ENCODE measurements at places on chromosomes 16 and 17.

GRCh38 chr16:53761962-53762703 lies 58.2 kb downstream of the FTO start:
- no peak for DNase-seq

GRCh38 chr17:41015454-41015853 lies 6.5 kb upstream of the KRTAP3-1 start:
- no peak for DNase-seq

DNA sequence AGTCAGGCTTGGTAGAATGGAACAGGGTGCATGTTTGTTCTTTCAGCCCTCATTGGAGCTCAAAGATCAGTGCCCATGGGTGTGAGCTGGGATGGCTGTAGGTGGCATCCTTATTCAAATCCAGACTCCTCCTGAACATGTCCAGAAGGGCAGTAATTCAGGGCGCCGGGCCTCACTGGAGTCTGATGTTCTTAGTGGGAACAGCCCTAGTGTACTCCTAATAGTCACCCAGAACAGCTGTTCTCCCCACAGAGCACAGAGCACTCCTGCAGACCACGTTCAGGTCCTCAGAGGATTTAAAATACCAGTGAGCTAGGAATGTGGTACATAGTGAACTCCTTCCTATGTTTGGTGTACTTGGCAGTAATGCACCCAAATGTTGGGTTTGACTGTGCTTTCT lies 96.2 kb downstream of the BANP start:
- no peak for DNase-seq

GRCh38 chr17:62562656-62563055 lies 64.8 kb upstream of the MRC2 start:
- DNase-seq: no peak

DNA sequence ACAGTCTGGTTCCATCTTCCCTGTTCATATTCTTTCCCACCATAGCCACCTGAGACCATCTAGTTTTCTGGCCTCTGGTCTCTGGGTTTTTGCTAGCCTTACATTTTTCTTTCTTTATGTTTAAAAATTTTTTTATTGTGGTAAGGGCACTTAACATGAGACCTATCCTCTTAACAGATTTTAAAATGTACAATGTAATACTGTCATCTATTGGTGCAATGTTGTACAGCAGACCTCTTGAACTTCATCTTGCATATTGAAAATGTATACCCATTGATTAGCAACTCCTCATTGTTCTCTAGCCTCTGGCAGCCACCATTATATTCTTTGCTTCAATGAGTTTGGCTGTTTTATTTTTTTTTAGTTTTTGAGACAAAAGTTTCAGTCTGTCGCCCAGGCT lies 39.2 kb downstream of the ITGAM start:
- DNase-seq: no peak

- DNase-seq: no peak
Observed at GRCh38 chr17:59418732-59419166, 87.3 kb downstream of the YPEL2 start.

DNA sequence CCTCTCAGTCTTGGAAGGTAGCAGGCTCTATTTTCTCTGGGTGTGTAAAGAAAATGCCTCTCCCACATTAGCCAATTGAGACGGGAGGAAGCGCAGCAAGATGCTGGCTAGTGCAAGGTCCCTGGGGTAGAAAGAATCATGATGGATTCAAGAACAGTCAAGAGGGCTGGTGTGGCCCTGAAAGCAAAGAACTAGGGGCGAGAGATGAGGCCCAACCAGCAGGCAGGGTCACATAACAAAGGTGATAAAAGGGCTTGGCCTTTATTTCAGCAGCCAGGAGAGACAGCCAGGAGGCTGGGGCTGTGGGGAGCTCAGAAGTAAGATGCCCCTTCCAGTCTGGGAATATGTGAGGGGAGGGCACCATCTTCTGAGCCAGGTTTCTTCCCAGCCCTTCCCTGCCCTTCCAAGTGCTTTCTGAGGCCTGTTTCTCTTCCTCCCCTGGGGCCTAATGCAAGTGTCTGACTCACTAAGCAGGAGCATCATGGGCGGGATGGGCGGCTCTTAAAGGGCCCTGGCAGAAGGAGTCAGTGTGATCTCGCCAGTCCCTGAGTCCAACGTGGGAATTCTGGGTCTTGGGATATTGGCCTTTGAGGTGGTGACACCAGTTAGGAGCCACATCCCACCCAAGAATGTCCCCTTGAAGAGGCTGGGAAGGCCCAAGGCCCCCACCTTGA lies 3.9 kb upstream of the NLRC5 start:
- DNase-seq: no peak

DNA sequence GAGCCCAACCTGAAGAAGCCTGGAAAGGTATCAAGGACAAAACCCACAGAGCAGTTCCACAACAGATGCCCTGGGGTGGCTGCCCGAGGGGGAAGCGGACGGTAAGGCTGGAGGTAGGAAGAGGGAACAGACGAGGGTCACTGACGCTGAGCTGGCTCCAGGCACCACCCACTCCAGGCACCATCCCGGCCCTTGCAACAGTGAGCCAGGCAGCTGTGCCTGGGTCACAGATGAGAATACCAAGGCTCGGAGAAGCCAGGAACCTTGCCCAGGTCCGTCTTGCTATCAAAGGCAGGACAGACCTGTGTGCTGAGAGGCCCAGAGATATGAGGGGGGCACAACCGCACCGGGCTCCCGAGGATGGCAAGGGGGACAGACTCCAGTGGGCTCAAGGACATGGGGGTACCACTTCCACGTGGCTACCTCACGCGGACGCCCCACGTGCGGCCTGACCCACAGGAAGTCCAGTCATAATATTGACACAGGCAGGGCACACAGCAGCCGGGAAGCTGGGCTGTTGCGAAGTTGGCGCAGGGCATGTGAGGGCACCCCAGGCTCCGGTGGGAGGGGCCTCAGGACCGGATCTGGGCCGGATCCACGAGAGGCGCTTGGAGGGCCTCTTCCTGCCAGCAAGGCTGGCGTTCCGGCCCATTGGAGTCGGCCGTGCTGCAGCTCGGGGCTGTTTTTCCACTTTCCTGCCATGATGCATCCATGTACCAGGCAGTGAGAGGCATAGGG lies 29.9 kb downstream of the PEMT start:
- no peak for DNase-seq

- DNase-seq: no peak
Observed at GRCh38 chr16:23071196-23072083, 77.8 kb downstream of the USP31 start.

DNA sequence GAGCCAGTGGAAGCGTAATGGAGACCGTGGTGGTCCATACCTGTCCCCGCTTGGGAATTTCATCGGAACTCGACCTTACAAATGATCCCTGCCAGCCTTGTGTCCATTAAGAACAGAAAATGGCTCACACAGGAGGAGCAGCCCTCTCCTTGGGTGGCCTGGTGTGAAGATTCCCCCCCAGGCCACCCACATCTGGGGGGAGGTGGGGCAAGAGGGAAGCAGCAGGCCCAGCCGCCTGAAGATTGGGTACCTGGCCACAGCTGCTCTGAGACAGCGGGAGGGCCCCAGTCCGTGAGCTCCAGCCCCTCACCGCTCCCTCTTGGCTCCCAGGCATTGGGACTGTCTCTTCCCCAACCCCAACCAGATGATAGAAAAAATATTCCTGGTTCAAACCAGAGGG lies 277.8 kb upstream of the FOXF1 start:
- DNase-seq: no peak

DNA sequence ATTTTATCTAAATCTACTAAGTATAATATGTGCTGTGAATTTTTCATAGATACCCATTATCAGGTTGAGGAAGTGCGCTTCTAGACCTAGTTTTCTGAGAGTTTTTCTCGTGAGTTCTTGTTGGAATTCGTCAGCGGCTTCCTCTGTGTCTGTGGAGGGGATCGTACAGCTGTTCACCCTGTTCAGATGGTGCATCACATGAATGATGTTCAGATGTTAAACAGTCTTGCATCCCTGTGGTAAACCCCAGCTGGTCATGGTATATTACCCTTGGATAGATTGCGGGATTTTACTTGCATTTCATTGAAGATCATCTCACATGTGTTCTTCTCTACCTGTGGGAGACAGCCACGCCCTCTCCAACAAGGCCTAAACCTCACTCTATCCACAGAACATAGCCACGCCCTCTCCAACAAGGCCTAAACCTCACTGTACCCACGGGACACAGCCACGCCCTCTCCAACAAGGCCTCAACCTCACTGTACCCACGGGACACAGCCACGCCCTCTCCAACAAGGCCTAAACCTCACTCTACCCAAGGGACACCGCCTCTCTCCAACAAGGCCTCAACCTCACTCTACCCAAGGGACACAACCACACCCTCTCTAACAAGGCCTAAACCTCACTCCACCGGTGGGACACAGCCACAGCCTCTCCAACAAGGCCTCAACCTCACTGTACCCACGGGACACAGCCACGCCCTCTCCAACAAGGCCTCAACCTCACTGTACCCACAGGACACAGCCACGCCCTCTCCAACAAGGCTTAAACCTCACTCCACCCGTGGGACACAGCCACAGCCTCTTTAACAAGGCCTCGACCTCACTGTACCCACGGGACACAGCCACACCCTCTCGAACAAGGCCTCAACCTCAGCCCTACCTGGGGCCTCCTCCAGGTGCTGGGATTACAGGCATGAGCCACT lies 180.2 kb upstream of the CHMP6 start:
- DNase-seq: peak; percentile 53

- DNase-seq: no peak
Observed at GRCh38 chr17:48544349-48545021, 424 bp downstream of the HOXB2 start.

DNA sequence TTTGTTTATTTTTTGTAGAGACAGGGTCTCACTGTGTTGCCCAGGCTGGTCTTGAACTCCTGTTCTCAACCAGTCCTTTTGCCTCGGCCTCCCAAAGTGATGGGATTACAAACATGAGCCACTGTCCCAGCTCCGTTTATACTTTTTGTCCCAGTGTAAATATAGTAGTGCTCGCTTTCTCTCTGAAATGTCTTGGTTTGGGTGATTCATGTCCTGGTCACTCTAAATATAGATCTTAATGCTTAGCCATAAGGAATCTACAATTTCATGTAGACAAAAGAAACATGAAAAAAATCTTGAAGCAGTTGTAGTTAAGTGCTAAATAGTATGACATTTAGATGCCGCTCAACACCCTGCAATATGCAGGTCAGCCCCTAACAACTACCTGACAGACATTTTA lies 126.9 kb downstream of the KATNIP start:
- DNase-seq: no peak

DNA sequence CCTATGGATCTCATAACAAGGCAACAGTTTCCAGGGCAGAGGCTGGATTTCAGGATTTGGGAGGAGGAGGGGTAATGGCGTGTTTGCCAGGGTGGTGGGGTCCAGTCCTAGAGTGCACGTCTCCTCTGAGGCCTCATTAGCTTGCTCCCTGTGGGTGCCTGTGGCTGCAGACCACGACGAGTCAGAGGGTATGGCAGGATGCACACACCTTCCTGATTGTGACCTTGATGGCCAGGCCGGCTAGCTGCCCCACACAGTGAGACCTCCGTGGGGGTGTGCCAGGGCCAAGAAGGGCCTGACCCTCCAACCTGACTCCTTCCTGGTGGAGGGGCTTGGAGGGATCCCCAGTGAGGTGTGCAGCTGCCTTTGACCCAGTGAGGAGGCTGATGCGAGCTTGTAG lies 4.0 kb upstream of the SMTNL2 start:
- DNase-seq: no peak

DNA sequence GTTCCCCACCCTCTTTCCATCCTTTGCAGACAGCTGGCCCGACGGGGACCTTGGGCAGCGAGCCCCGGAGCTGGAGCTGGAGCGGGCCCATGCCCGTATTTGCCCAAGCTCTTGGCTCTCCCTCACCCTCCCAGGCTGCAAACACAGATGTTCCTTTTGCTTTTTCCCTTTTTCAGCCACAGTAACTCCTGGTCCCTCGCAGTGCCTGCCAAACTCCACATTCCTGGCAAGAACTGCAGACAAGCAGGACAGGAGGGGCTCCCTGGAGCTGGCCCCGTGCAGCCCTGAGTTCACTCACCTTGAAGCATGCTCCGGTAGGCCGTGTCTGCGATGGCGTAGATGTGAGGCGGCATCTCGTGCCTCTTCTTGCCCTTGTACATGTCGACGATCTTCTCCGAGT lies 33.9 kb downstream of the MYH11 start:
- DNase-seq: no peak

- no peak for DNase-seq
Observed at GRCh38 chr17:73791631-73792030, 147.4 kb upstream of the SDK2 start.

DNA sequence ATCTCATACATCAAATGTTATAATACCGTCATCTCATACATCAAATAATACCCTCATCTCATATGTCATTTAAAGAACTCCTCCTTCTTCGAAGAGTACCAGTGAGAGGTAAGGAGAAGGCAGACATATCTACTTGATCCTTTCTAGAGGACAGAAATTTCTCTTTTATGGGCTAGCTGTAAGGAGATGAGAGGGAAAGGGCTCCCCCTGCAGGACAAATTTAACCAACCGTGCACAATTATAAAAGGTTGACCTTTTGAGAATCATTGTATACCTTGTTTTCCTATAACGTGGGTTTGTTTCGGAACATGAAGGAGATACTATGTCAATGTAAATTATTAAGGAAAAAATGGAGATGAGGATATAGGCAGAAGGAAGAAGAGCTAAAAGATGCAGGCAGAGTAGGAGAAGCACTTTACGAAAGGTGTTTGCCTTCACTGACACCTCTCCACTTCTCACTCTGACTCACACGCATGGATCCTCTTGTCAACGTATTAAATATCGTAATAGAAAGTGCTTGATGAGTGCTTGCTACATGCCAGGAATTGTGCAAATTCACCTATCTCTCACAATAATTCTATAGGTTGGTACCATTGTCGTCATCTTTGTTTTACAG lies 465.9 kb upstream of the ERCC4 start:
- DNase-seq: peak; percentile 39

- DNase-seq: no peak
Observed at GRCh38 chr16:3401719-3402397, 843 bp downstream of the ZNF174 start.

- DNase-seq: no peak
Observed at GRCh38 chr16:49075709-49076108, 205.9 kb downstream of the CBLN1 start.

- DNase-seq: no peak
Observed at GRCh38 chr16:87101903-87102302, 215.3 kb downstream of the C16orf95 start.

GRCh38 chr17:17818088-17818526 lies 18.7 kb downstream of the SREBF1 start:
- no peak for DNase-seq

GRCh38 chr17:17200831-17201230 lies 5.3 kb downstream of the PLD6 start:
- no peak for DNase-seq

- peak; percentile 56 for DNase-seq
Observed at GRCh38 chr16:74700438-74701225, at the start of gene MLKL. Gene MLKL, minus strand, starts transcription at chr16:74700862. Its CDS starts 5,105 bp downstream, at chr16:74695757.

GRCh38 chr17:42922294-42922693 lies 21.7 kb downstream of the G6PC1 start:
- DNase-seq: no peak

GRCh38 chr17:50550661-50551432 lies 3.9 kb downstream of the SPATA20 start:
- DNase-seq: no peak

- DNase-seq: no peak
Observed at GRCh38 chr17:75959839-75960511, 19.0 kb downstream of the ACOX1 start.
